ENCODE measurements at places on chromosomes 6 and 20.
A peak's percentile ranks its signal among the peaks of the same experiment; 100 is the strongest.

- no peak for DNase-seq
These were observed 239.3 kb upstream of the SULF2 start for GRCh38 chr20:48024539-48024938.

GRCh38 chr20:25574411-25574810 lies 10.9 kb downstream of the NINL start:
- no peak for DNase-seq

- DNase-seq: peak; percentile 42
These were observed 31.8 kb upstream of the PTPN1 start for GRCh38 chr20:50478162-50478990.

GRCh38 chr6:136716917-136717715 lies 75.2 kb downstream of the MAP3K5 start:
- no peak for DNase-seq

- DNase-seq: no peak
These were observed 265.0 kb downstream of the TENT5A start for GRCh38 chr6:81487489-81487888.

DNA sequence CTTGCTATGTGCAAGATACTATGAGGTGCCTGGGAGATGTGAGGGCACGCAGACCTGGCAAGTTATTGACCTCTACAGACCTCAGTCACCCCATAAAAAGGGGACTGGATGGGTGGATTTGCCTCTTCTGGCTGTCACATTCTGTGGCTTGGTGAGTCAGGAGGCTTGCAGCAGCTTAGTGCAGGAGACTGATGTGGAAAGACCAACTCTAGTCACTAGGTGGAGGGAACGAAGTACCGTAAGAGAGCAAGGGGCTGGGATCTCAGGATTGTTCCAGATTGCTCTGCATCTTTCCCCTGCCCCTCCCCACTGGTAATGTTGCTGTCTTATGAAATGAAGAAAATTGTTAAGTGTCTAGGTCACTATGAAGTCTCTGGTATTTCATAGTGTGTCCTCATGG lies 3.3 kb downstream of the MAPRE1 start:
- DNase-seq: no peak

- DNase-seq: no peak
These were observed 127.5 kb downstream of the SOBP start for GRCh38 chr6:107617341-107617932.

GRCh38 chr6:136969433-136969832 lies 47.3 kb downstream of the SLC35D3 start:
- DNase-seq: no peak

- no peak for DNase-seq
These were observed 230.6 kb upstream of the PMEPA1 start for GRCh38 chr20:57940376-57940775.

GRCh38 chr6:43978473-43979346 lies 148.5 kb downstream of the MRPL14 start:
- no peak for DNase-seq

GRCh38 chr6:139433631-139434419 lies 59.4 kb upstream of the CITED2 start:
- no peak for DNase-seq

- no peak for DNase-seq
These were observed 169.4 kb downstream of the SYNDIG1 start for GRCh38 chr20:24638591-24639548.

Measured in NCI-H446 treated with DMSO at 0.1 percent for 48 hours (cell line).